ENCODE measurements at places on chromosomes 5 and 9. TPM values are rescaled to one million over a fixed set of nuclear protein-coding genes. Genes with fewer than 3 reads are reported as not detected.

GRCh38 chr5:22596404-22596970 lies 256.7 kb downstream of the CDH12 start:
- H3K4me3 ChIP-seq: no peak overlapping the region
- DNase-seq: no peak
- H3K27ac ChIP-seq: no peak overlapping the region
- no peaks in the 10 kb centered on the region for H3K36me3 ChIP-seq

- no peak overlapping the region for H3K4me3 ChIP-seq
- H3K4me1 ChIP-seq: peaks cover 31% of the 10 kb centered on the region
- no peaks in the 10 kb centered on the region for H3K36me3 ChIP-seq
- no peak for DNase-seq
These were observed 135.8 kb downstream of the ROR2 start for GRCh38 chr9:91814201-91814600.

DNA sequence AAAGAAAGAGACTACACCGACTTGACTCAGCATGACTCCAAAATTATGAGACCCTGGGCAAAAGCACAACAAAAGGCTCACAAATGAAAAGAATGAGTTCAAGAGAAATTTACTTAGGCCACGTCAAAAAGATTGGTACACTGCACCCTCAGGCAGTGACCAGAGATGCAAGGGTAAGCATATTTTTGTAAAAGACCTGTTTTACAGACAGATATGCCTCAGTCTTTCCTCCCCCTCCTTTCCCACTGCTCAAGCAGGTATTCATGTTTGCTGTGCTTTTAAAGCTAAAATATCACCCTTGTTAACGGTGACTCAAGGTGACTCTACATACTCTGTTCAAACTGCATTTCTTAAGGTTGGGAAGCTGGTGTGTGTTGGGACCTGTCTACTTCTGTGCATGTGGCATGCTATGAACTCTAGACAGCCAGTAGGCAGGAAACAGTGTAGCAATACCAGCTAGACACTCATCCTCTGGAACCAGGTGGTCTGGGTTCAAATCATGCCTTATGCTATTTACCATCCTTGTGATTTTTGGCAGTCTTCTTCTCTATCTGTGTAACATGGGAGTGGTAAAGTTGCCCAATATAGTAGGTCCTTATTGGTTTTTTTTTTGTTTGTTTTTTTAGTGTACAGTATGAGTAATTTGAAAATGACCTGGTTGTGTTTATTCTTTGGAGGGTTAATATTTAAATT lies 98.7 kb downstream of the TLE4 start:
- no peak for DNase-seq
- no peak overlapping the region for H3K4me3 ChIP-seq
- no peaks in the 10 kb centered on the region for H3K36me3 ChIP-seq
- H3K4me1 ChIP-seq: peaks cover 12% of the 10 kb centered on the region

GRCh38 chr5:130055572-130055971 lies 151.3 kb downstream of the CHSY3 start:
- H3K27ac ChIP-seq: no peak overlapping the region
- no peak for DNase-seq

- no peaks in the 10 kb centered on the region for H3K27me3 ChIP-seq
- peaks cover 34% of the 10 kb centered on the region for H3K36me3 ChIP-seq
- H3K4me3 ChIP-seq: no peak overlapping the region
- H3K27ac ChIP-seq: no peak overlapping the region
These were observed 9.0 kb upstream of the CATSPER3 start for GRCh38 chr5:134958755-134959154.

- H3K36me3 ChIP-seq: no peaks in the 10 kb centered on the region
- no peaks in the 10 kb centered on the region for H3K4me1 ChIP-seq
- no peak overlapping the region for H3K27ac ChIP-seq
- H3K27me3 ChIP-seq: no peaks in the 10 kb centered on the region
These were observed 169.3 kb downstream of the FGF18 start for GRCh38 chr5:171588790-171589189.

DNA sequence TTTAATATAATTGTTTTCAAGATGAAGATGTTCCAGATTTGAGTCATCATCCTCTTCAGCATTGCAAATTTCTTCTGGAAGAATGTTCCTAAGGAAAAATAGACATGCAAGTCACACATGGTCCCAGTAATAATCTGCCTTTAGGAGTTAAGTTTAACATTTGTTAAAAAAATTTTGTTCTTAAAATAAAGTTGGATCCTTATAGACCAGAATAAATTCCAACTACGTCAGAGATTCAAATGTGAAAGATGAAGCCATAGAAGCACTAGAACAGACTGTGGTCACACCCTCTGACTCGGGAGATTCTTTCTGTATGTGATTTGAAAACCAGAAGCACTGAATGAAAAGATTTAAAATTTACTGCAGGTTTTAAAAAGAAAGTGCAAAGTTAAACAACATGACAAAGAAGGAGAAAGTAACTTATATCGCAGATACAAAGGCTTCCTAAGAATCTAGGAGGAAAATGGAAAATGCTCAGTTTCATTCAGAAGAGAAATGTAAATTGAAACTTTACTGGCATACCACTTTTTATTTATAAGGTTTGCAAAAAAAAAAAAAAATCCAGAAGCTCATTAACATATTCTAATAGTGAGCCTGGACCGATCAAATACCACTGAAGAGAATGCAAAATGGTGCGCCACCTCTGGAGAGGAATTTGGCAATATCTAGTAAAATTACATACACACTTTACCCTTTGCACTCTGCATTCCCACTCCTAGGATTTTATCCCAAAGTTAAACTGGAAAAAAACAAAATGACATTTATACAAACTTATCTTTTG lies 14.3 kb upstream of the ASPN start:
- no peaks in the 10 kb centered on the region for H3K4me1 ChIP-seq
- DNase-seq: no peak
- no peaks in the 10 kb centered on the region for H3K27me3 ChIP-seq
- H3K27ac ChIP-seq: no peak overlapping the region

GRCh38 chr5:179585941-179586401 lies 35.6 kb downstream of the RUFY1 start:
- no peak for DNase-seq
- no peak overlapping the region for H3K27ac ChIP-seq
- peaks cover 97% of the 10 kb centered on the region for H3K36me3 ChIP-seq
- no peak overlapping the region for H3K4me3 ChIP-seq
- no peaks in the 10 kb centered on the region for H3K4me1 ChIP-seq
- H3K27me3 ChIP-seq: no peaks in the 10 kb centered on the region

DNA sequence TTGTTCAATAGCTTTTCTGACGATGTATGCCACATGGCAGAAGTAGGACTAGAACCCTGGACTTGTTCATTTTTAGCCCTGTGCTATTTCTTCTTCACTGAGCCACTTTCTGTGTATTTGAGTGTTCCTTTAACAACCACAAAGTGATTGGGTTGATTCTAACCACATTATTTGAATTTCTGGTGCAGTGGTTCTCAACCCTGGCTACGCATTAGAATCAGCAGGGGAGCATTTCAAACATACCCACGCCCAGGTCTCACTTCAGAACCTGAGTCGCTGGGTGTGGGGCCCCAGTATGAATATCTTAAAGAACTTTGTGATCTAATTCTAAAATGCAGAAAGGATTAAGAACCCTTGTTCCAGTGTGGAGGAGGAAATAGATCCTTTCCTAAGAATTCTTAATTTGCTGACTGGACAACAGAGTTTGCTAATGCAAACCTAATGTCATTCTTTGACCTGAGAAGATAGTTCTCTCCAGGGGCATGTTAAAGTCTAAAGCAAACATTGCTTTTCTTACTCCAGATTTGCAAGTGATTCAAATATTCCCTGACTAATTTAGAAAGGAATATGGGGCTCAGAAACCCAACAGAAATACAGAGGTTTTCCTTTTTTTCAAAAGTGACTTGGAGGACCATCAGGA lies 75.4 kb upstream of the GDNF start:
- no peaks in the 10 kb centered on the region for H3K27me3 ChIP-seq
- no peaks in the 10 kb centered on the region for H3K4me1 ChIP-seq
- DNase-seq: no peak

DNA sequence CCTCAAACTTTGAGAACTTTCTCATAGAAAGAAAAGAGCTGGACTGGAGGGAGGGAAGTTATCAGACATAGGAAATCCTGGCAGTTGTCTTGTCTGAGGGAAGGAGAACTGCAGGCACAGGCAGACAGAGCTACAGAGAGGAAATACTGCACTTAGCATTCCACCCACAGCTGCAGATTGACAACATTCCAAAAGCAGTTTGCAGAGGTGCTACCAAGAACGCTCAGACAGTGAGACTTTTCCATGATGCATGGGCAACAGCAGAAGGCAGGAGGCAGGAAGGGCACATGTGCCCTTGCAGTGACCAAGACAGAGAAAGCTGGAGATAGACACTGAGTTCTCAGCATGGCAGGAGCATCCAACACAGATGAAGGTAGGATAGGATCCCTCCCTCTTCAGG lies 327.5 kb upstream of the ZNF462 start:
- H3K27me3 ChIP-seq: no peaks in the 10 kb centered on the region
- DNase-seq: no peak
- H3K27ac ChIP-seq: no peak overlapping the region
- no peaks in the 10 kb centered on the region for H3K4me1 ChIP-seq

DNA sequence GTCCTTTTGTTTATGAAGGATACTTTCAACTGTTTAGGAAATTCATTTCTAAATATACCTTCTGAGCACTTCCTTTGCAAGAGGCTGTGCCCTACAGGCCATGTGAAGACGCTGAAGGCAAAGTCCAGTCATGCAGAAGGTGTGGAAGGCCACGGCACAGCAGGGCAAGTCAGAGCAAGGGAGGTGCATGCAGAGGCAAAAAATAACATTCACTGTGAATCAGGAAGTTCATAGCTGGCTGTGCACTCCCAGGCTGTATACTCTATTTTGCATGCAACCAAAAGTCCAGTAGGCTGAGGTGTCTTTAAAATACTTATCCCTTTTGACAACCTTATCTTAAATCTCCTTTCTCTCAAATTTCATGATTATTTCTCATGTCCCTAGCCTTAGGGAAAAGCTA lies 50.3 kb downstream of the GNAQ start:
- peak overlapping the region; percentile 38 for H3K27ac ChIP-seq
- H3K27me3 ChIP-seq: no peaks in the 10 kb centered on the region
- no peak overlapping the region for H3K4me3 ChIP-seq
- H3K4me1 ChIP-seq: peaks cover 48% of the 10 kb centered on the region
- peak; percentile 63 for DNase-seq
- no peaks in the 10 kb centered on the region for H3K36me3 ChIP-seq

DNA sequence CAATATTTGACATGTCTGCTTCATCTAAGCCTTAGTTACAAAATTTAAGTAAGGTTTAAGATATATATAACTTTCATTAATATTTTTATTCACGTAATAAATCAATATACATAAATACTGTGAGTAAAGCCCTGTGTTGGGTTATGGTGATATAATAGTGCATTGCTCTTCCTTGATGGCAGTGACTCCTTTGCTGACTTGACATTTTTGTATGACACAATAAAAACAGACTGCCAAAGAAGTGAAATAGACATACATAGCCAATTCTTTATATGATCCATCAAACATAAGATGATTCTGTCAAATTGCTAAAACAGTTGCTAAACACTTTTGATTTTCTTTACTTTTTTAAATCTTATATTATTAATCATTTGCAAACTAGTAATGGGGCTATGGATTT lies 1518.2 kb downstream of the EFNA5 start:
- H3K27me3 ChIP-seq: no peaks in the 10 kb centered on the region
- H3K27ac ChIP-seq: no peak overlapping the region
- H3K36me3 ChIP-seq: no peaks in the 10 kb centered on the region
- no peak for DNase-seq
- H3K4me3 ChIP-seq: no peak overlapping the region
- H3K4me1 ChIP-seq: no peaks in the 10 kb centered on the region

DNA sequence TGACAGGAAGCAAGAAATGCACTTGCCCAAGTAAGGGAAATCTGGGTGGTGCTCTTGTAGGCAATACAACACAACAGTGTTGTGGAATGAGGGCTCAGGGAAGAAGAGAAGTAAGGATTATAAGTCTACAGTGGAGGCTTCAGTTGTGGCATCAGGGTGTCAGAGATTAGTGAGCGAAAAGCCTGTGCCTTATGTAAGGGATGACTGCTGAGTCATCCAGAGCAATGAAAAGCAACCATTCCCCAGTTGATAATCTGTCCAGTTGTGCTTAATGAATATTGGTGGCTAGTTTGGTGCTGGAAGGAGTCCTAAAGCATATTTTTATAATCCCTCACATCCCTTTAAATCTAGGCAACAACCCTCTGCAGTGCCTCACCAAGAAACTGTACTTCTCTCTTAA lies 42.0 kb downstream of the FBXO38 start:
- DNase-seq: no peak
- peaks cover 6% of the 10 kb centered on the region for H3K4me1 ChIP-seq
- no peaks in the 10 kb centered on the region for H3K27me3 ChIP-seq
- peaks cover 41% of the 10 kb centered on the region for H3K36me3 ChIP-seq

DNA sequence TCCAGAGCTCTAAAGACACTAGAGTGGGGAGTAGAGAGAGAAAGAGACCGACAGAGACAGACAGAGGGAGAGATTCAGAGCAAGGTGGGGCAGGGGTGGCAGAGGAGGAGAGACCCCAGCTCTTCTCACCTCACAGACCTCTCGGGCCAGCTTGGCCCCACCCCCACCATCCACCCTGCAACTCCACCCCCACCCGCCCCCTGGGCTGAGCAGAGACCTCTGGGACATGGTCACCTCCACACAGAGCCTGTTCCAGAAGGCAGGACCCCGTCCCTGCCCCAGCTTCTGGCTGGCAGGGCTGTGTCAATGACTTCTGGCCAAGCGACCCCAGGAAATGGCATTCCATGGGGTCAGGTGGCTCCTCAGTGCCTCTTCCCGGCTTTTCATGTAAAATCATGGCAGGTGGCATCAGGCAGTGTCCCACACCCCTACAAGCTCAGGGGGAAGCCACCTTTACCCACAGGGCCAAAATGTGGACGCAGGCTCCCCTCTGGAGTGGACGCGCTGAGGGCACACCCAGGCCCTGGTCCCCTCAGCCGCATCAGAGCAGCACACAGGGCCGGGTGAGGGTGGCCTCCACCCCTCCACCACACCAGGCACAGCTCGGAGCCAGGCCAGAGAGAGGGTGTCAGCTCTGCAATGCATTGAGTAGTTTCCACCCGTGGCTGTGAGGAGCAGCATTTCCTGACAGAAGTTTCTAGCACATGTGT lies 131.2 kb upstream of the LPCAT1 start:
- peaks cover 58% of the 10 kb centered on the region for H3K27me3 ChIP-seq
- H3K36me3 ChIP-seq: no peaks in the 10 kb centered on the region
- no peak for DNase-seq
- no peaks in the 10 kb centered on the region for H3K4me1 ChIP-seq

GRCh38 chr9:102035929-102036328 lies 297.5 kb upstream of the GRIN3A start:
- H3K27ac ChIP-seq: no peak overlapping the region
- H3K36me3 ChIP-seq: no peaks in the 10 kb centered on the region
- no peak overlapping the region for H3K4me3 ChIP-seq
- no peak for DNase-seq

DNA sequence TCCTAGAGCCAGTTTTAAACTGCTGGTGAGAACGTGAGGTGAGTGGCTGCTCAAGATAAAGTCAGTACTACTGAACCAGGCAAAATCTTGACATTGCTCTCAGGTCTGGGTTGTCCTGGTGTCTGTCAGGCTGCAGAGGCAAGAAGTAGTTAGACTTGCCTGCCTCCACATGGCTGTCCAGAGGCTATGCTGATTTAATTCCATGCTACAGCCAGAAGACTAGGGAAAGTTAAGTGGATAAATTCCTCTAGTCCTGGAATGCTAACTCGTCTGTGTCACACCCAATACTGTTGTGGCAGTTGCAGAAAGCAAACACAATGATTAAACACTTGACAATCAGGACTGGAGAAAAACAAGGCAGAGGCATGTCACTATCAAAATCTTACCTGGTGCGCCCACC lies 118.9 kb downstream of the ACER2 start:
- H3K4me1 ChIP-seq: no peaks in the 10 kb centered on the region
- H3K4me3 ChIP-seq: no peak overlapping the region
- H3K27me3 ChIP-seq: no peaks in the 10 kb centered on the region
- H3K36me3 ChIP-seq: no peaks in the 10 kb centered on the region
- H3K27ac ChIP-seq: no peak overlapping the region
- no peak for DNase-seq

FYB1 gene
- polyA plus RNA-seq: 2.0 TPM

LCN15 gene
- not detected for polyA plus RNA-seq

ENTREP1 gene
- 15.3 TPM for polyA plus RNA-seq

Data from stomach (tissue), 19 donors.